ENCODE measurements at places on chromosomes 13 and 19.

- no peak for DNase-seq
These were observed 621 bp downstream of the SOX21 start for GRCh38 chr13:94711561-94712286.

DNA sequence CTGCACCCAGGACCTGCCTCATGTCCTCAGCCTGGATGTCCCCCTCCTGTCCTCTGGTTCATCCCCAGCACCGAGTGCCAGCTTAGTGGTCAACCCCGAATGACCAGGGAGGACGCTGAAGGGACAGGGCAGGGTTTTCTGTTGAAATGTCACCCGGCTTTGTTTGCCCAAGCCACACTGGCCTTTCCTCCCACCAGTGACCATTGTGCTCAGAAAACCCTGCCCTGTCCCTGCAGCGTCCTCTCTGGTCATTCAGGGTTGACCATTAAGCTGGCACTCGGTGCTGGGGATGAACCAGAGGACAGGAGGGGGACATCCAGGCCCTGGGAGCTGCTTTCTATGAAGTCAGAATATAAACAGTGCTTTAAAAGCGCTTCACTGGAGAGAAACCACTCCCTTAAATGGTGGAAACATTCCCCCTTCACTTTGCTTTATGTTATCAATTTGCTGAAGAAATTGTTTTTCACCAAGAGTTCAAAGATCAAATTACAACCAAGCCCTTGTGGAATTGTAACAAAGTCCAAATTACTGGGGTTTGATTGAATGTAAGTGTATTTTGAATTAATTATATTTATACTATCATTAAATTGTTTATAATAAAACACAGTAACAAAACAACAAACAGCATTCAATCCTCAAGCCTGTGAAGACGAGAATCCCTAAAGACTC lies 21.4 kb downstream of the CARS2 start:
- no peak for DNase-seq

DNA sequence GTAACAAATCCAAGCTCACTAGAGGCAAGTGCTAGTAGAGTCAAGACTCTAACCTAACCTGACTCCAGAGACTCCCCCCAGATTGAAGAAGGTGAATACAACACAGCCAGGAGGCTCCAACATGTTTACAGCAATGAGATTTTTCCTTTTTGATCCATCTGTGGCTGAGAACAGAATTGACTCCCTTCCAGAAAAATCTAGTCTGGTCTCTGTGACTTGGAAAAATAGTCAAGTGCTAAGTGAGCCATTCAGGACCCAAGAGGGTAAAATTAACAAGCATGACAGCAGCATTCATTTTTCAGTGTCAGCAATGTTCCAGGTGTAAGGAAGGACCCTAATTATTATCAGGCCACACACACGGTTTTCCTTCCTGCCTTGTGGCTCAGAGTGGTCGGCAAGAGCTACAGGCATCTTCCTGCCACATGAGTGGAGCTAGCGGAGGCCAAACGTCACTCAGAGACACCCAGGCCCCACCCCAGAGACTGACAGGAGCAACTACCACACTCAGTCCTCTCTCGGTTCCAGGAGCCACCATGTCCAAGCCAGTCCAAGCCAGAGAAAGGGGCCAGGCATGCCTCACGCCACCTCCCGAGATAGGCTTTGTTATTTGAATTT lies 395.1 kb downstream of the FOXO1 start:
- no peak for DNase-seq

DNA sequence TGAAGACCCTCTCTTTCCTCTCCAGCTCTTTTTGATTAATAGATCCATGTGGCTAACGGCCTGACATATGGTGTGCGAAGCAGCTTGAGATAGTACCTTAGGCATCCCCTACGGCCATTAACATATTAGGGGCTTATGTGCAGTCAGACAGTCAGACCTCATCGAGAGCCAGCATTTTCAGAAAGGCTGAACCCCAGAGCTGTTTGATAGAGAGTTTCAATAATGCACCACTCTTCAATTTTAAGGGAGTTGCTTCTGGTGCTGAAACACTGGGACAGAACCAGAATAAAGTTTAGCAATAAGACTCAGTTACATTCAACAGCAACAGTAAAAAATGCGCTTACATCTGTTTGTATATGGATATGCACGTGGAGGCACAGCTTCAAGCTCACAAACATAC lies 10.8 kb downstream of the POU4F1 start:
- no peak for DNase-seq

DNA sequence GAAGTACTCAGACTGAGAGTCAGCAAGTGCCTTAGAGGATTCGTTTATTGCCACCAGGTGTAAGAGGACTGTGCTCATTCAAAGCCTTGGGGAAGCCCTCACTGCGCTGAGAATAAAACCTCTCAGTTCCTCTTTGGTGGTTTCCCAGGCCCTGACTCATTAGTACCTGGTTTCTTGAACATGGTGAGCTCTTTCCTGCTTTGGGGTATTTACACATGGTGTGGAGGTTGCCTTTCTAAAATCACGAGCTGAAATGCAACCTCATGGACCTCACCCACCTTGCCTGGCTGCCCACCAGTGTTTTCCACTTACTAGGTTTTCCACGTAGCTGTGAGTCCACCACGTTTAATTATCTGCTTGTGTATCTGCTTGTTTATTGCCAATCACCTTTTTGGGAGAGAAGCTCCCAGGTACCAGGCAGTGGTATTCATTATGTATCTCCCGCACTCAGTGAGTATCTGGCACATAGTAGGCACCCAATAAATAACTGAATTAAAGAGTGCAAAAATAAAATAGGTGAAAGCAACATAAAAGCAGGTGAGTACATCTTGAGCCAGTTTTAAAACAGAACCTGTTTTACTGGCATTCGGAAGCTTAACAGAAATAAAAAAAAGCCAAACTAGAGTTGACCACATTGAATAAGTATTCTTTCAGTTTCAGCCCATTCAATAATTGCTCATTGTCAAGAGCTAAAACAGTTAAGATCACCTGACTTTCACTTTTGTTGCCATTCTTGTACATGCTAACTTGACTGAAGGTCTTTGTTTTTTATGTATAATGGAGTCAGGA lies 533.0 kb downstream of the MYO16 start:
- DNase-seq = no peak

DNA sequence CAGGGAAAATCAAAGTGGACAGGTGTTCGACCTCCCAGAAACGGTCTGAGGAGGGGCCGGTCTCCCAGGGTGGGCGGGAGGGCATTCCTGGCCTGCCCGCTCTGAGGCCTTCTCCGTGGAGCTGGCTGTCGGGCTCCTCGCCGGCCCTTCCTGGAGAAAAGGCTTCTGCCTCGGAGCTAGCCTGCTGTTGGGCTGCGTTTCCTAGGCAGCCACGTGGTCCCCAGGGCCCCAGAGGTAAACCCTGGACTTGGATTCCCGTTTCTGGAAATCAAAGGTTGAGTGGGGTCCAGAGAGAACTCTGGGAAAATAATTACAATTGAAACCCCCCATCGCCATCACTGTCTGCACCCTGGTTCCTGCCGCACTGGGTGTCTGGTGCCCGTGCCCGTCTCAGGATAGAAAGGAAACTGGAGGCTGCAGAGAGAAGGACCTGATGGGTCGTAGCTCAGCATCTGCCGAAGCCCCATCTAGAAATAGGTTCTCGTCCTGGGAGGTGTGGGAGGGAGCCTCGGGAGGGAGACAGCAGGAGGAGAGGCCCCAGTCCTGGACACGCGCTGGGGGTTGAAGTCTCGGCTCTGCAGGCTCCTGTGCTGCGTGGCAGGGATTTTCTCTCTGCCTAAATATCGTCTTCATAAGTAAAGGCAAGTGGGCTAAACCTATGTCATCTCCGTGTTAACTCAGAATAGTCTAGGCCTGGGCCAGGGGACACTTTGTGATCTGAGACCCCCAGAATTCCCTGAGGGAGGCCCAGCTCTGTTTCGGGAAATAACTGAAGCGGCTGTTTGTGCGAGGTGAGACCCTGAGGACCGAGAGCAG lies 7.7 kb upstream of the PROZ start:
- no peak for DNase-seq

DNA sequence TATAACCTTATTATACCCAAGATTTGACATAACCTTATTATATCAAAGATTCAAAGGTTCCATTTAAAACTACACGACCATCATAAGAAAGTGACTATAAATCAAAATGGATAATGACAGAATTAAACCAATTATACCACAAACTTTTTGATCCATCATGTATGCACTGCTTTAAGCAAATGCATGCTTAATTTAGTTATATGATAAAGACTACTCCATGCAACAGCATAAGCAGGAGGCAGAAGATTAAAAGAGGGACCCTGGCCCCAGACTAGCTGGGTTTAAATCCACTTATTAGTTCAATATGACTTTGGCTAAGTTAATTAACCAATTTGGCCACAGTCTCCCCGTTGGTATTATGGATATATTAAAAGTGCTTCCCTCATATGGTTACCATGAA lies 11.4 kb downstream of the EFNB2 start:
- no peak for DNase-seq

- DNase-seq = no peak
These were observed 23.7 kb downstream of the ZNF175 start for GRCh38 chr19:51594774-51595109.

- DNase-seq = no peak
These were observed 5.6 kb downstream of the NDUFS7 start for GRCh38 chr19:1389033-1389940.

DNA sequence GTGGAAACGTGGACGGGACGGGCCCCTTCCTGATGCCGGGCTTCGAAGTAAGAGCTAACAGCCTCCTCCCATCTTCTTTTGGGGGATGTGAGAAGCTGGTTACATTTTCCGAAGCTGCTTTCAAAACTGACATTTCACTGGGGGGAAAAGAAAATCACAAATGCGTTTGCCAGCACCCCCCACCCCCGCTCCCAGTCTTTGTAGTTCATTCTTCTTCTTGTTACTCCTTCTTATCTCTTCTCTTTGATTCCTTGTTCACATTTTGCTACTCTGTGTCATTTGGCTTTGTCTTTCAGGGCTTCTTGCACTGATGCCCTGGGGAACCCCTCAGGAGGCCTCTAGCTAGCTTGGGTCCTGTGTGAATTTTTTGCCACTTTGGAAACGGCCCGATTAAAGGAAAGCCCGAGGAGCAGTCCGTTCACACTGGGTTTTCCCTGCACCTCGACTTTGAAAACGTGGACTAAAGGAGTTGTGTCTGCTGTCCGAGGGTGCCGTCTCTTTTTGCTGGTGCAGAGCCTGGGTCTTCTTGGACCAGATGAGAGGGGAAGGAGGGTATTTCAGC lies 1.3 kb downstream of the CARM1 start:
- DNase-seq = no peak

DNA sequence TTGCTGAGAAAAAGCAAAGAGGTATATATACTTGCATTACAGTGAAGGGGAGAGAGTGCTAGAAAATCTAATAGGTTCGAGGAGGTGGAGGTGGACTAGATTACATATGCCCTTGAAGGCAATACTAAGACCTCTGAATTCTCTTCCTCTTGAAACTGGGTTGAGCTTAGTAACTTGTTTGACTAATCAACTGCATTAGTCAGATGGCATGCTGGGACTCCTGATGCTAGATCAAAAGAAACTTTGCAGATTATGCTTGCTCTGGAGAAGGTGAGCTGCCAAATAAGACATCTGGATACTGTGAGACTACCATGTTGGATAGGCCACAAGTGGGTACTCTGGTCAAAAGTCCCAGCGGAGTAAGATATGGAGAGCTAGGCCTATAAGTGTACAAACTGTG lies 331.3 kb downstream of the KLF5 start:
- DNase-seq = no peak

All from NCI-H510A (cell line).